ENCODE measurements at places on chromosomes 11 and 22.

DNA sequence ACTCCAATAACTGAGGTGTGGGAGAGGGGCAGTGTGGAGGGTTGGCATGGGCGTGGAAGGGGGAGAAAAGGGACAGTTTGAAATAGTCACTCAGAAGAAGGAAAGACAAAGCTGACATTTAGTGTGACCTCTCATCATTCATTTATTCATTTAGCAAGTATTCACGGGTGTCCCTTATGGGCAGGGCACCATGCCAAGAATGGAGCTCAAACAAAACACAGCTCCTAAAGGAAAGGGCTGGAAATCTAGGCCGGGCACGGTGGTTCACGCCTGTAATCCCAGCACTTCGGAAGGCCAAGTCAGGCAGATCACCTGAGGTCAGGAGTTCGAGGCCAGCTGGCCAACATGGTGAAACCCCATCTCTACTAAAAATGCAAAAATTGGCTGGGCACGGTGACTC lies 19.4 kb upstream of the DGKZ start:
- DNase-seq = no peak

- no peak for DNase-seq
Observed at GRCh38 chr11:1926156-1927025, 6.9 kb downstream of the TNNT3 start.

- DNase-seq = no peak
Observed at GRCh38 chr11:23947883-23948282, 549.0 kb upstream of the LUZP2 start.

DNA sequence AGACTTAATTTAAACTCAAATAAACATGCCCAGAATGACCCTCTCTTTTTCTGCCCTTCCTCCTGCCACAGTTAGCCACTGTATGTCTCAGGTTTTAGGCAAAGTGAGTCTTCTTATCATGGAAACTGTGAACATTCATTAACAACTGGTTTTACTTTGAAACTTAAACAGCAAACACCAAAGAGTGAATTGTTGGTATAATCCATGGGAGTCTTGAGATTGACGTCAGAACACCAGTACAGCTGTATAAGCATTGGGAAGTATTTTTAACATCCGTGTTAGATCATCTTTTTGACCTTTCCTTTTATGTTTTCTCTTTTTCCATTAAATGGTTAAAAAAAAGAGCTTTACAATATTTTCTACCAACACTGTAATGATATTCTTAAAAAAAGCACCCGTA lies 38.9 kb downstream of the ARHGEF12 start:
- no peak for DNase-seq

DNA sequence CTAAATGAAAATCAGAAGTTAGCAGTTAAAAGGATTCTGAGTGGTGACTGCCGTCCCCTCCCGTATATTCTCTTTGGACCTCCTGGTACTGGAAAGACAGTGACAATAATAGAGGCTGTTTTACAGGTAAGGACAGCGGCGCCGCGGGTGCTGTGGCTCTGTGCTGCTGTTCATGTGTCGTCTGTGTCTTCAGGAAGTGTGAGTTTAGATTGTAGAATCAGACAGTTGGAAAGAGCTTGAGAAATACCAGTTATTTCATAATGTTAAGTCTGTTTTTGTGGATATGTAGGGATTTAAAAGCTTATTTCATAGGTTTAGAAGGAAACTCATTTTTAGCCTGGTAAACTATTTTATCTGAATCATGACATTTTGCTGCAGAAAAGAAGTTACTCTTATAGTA lies 27.4 kb upstream of the PANX2 start:
- no peak for DNase-seq

GRCh38 chr11:70507466-70508230 lies 109.3 kb downstream of the CTTN start:
- DNase-seq = no peak
